Dermis blood vessel endothelial cell (primary cell): ENCODE measurements at places on chromosomes 7 and 10. TPM values are rescaled to one million over a fixed set of nuclear protein-coding genes. Genes with fewer than 3 reads are reported as not detected.

SBDS gene
- 106 and 125 TPM in 2 replicates for total RNA-seq

CALCR gene
- not detected in 2 replicates for total RNA-seq

EEPD1 gene
- 1.3 and 5.1 TPM in 2 replicates for total RNA-seq

- no peak for DNase-seq
These were observed 156.7 kb downstream of the CTNNA3 start for GRCh38 chr10:67539312-67539711.

DNA sequence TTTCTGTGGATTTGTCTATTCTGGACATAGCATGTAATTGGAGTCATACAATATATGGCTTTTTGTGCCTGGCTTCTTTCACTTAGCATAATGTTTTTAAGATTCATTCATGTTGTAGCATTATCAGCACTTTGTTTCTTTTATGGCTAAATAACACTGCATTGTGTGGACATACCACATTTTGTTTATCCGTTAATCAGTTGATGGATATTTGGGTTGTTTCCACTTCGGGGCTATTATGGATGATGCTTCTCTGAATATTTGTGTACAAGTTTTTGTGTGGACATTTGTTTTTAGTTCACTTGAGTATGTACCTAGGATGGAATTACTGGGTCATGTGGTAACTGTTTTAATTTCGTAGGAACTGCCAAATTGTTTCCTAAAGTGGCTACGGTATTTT lies 6.4 kb downstream of the LCOR start:
- DNase-seq = no peak

GRCh38 chr10:118983263-118983662 lies 46.3 kb upstream of the NANOS1 start:
- no peak for DNase-seq
